GM12892 (cell line): ENCODE measurements at places on chromosomes 12 and 14.

DNA sequence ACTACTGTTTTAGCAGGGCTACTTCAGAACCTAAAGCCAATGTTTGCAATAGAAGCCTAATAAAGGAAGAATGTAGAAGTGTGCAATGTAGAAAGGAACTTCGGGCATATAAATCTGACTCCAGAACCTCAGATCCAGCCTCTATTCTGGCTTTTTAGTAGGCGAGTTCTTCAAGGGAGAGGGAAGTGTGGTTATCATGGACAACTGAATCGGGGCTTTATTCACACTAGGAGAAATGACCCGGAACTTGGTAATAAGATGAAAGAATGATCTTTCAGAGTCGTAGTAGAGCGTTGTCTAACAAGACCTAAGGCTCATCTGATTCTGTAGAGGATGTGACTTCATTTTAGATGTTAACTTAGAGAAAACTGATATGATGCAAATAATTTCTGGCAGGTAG, 72.9 kb downstream of the CRADD start:
- DNase-seq: no peak

DNA sequence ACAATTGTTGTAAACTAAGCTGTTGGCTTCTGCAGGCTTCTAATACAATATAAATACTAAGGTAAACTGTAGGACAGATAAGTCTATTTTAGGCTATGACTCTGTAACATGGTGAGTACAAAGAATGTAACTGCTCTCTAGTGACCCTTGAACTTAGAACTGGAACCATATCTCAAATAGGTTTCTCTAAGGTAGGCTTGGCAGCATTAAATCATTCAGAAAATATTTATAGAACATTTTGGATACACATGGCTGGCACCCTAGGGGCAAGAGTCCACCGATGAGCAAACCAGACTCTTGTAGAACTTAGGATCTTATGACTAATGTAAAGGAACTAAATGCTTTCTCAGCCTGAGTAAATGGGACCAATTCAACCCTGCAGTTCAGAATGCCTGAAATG, 19.4 kb upstream of the SLC25A3 start:
- no peak for DNase-seq

GRCh38 chr14:67413806-67414769, 2.1 kb upstream of the PLEK2 start:
- DNase-seq: no peak

DNA sequence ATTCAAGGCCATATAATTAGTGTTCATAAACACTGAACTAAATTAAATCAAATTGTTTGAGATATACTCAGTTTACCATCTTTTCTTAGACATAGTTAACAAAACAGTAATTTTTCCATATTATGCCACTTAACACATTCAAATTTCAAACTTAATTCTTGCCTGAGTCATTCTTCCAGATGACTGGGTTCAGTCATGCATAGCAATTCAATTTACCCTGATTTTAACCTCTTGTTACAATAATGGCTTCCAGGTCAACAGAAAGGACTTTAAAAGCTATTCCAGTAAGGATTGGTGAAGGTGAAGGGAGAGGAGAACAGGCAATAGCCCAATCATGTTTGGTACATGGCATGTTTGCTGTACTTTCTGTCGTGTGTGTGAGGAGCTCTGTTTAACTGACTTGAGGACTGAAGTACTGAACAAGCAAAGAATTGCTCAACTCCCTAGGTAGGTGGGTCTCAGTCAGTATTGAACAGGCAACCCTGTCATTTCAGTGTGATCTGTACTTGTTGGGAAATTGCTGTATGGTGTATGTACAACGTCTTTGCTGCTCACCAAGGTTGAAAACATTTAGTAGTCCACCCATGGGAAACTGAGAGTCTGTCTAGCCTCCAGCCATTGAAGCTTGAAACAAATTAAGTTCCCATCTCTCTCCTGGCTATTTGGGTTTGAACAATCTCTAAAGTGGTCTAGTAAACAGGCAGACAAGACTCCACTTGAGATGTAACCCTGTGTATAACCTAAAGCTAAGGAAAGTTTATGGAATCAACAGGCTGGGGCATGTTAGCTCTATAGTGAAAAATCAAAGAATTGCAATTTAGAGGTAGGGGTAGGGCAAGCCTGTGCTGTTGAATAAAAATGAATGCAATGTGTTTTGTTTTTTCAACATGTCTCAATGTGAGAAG, 327.2 kb downstream of the BTG1 start:
- DNase-seq: no peak

GRCh38 chr12:112989806-112990205, 11.5 kb downstream of the OAS2 start:
- no peak for DNase-seq

DNA sequence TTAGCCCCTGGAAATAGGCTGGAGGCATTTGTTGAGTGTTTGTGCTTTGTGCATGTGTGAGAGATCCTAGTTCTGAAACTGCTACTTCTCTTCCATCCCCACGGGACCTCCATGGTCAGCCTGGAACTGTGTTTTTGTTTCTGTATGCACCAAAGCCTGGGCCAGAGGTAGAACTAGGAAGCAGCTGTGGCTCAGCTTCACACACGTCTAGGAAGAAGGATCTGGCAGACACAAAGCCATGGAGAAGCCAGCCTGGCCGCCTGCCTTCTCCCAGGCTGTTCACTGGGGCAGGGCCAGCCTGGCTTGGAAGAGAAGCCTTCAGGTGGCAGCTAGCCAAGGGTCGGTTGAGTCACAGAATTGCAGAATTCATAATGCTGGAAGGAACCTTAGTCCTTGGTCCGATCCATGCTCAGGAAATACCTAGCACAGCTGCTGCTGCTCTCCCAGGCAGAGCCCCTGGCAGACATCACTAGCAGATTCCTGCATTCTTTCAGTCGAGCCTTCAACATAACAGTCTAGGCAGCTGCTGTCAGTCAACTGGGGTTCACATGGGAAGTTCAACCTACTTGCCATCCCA, 27.0 kb downstream of the RIN3 start:
- DNase-seq: no peak

DNA sequence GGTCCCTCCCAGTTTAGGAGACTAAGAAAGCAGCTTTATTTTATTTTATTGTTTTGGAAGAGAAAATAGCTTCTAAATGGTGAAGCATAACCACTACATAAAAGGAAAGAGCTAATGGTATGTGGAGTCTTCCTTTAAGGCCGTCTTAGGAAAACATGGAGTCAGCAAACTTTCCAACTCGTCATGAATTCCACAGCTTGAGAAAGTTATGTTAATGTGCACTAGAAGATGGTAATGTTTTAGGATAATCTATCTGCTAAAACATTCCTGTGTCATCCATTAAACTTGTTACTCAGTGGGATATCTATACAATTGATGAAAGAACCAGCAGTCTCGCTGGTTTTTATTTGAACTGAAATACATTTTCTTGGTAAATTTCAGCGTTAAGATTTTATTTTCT, 448.4 kb upstream of the SEL1L start:
- DNase-seq: no peak

DNA sequence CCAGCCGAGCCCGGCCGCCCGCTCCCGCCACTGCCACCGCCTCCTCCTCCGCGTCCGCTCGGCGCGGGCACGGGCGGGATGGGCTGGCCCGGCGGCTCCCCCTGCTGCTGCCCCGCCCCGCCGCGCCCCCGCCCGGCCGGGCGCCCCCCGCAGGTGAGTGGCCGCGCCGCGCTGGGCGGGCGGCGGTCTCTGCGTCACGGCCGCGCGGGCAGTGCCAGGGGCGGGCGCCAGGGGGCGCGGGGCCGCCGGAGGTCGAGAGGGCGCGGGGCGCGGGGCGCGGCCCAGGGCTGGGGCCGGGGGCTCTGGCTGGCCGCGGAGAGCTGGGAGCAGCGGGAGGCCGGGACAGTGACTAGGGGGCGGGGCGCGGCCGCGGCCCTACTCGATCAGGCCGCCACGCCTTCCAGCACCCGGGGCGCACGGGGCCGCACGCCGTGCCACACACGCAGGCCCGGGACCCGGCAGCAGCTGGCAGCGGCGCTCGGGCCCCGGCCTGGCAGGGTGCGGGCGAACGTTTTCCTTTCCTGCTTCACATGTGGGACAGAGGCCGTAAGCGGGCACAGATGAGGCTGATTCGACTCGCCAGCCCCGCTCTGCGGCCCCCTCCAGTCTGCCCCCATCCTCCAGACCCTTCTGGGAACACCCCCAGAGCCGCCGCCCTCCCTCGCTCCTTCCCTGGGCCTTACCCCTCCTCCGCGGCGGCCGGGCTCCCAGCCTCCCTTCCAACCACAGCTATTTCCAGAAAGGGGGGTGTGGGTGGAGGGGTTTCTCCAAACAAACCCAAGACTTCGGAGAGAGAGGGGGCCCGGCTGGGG, 2.4 kb upstream of the TNS2 start:
- DNase-seq: peak; percentile 86

GRCh38 chr12:81208187-81208911, 130.5 kb downstream of the ACSS3 start:
- DNase-seq: no peak

- DNase-seq: no peak
These were observed 91.7 kb downstream of the SINHCAF start for GRCh38 chr12:31234053-31234840.

DNA sequence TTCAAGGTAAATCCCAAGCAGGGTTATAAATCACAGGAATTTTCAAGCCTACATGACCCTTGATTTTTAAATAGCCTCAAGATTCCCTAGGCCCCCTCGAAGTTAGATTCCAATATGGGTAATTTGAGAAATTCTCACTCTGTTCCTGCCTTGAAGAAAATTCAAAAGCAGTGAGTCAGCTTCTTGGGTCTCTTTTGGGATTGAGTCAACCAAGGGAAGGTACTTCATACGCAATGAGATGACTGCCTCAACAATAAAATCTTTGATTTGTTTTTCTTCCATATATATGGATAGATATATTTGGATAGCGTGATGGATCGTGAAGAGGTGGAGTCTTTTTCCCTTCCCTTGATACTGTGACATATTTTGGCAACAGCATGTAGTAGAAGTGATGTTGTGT, 180.4 kb upstream of the ATP2B1 start:
- DNase-seq: no peak
